ENCODE measurements at places on chromosomes 12 and 14.

- DNase-seq = no peak
Observed at GRCh38 chr14:23285530-23286019, 357 bp downstream of the HOMEZ start.

DNA sequence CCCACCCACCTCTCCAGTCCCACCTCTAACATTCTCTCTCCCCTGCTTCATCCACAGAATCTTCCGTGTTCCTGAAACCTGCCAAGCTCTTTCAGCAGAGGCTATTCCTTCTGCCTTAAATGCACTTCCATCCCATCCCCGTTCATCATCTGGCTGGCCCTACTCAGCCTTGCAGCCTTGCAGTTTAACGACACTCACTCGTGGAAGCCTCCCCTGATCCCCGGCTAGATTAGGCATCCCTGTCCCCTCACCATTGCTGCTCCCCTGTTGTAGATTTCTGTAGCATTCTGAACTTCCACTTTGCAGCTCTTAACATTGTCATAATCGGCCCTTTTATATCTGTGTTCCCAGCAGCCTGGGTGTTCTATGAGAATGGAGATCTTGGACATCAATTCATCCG lies 280.5 kb upstream of the NOS1 start:
- DNase-seq = no peak

DNA sequence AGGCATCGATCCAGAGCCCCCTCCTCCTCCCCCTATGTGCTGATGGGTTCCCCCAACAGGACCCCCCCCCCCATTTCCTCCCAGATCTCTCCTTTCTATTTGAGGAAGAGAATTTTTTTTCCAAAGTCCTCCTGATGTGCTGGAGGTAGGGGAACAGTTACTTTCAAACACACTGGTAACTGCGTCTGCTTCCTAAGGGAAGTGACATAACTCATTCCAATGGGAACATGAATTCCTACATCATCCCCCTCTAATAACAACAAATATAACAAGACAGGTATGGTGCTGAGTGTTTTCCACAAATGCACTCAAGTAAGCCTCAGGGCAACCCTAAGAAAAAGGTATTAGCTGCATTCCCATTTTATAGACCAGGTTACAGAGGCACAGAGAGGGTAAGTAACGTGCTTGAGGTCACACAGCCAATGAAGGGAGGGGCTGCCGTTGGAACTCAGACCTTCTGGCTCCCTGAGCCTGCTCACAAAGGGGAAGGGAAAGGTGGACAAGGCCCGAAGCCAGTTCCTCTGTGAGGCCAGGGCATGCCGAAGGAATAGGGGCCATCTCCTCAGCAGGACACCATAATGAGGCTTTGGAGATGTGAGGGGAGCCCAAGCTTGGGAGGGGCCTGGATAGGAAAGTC lies 121.1 kb upstream of the NCOR2 start:
- DNase-seq = no peak

GRCh38 chr14:104510216-104510615 lies 69.3 kb upstream of the C14orf180 start:
- no peak for DNase-seq

- no peak for DNase-seq
Observed at GRCh38 chr14:81437244-81437643, 37.1 kb upstream of the STON2 start.

- no peak for DNase-seq
Observed at GRCh38 chr12:10718279-10718821, 4.8 kb downstream of the YBX3 start.

GRCh38 chr14:96263347-96264199 lies 7.6 kb downstream of the BDKRB1 start:
- no peak for DNase-seq

- DNase-seq = no peak
Observed at GRCh38 chr12:54000116-54001114, at the start of gene HOXC9. Gene HOXC9 (plus strand): TSS chr12:54000161. CDS start chr12:54000189, 28 bp downstream.

DNA sequence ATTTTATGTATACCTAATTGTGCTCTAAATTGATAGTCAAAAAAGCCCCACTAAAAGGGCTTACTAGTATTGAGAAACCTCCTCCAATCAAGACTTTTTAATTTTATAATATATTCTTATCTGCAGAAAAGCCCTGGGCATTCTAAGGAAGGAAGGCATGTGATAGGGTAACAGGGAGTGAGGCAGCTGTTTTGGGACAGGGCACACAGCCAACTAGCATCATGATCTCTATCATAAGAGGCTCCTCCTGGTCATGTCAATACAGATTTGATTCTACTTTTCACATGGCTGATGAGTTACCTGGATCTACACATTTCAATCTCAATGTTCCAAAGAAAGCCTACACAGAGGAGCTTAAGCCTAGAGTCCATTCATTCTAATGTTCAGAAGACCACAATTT lies 9.1 kb downstream of the ADAM20 start:
- DNase-seq = no peak

GRCh38 chr12:130876758-130877157 lies 4.9 kb downstream of the RAN start:
- DNase-seq = no peak

DNA sequence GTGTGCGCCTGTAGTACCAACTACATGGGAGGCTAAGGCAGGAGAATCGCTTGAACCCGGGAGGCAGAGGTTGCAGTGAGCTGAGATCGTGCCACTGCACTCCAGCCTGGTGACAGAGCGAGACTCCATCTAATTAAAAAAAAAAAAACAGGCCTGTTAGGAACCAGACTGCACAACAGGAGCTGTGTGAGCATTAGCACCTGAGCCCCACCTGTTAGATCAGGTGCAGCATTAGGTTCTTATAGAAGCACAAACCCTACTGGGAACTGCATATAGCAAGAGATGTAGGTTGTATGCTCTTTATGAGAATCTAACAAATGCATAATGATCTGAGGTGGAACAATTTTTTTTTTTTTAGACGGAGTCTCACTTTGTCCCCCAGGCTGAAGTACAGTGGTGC lies 8.6 kb downstream of the ATXN2 start:
- no peak for DNase-seq

DNA sequence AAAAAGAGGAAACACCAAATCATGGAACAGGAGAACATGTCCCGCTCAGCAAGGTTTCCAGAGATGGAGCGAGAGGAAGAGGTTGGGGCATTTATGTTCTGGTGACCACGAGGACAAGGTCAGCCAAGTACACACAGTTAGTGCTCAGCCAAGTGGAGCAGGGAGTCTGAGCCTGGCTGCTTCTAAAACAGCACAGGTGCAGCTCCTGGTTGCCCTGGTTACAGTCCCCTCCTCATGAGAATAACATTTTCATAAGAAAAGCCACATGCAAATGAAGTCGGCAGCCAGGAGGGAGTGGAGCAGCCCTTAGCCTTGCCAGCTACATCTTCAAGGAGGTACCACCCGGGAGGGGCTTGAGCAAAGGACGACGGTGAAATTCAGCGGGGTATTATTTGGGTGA lies 81.8 kb downstream of the NOS1 start:
- no peak for DNase-seq

DNA sequence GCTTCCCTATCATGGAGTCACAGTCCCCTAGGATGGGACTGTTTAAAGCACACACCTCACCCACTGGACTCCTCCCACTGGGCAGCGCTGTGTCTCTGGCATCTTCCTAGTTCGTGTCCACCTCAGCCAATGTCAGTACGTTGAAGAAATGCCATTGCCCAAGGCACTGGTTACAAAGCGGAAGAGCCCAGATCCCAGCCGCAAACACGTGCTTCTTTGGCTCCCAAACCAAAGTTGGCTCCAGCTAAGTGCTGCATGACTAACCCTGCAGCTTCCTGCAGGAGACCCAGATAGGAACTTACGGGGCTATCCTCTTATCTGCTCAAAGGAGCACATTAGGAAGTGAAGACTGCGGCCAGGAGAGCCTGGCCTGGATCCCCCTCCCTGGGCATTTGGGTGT lies 9.3 kb downstream of the SYNE3 start:
- DNase-seq = no peak

GRCh38 chr12:130552483-130552996 lies 163.6 kb downstream of the RIMBP2 start:
- DNase-seq = no peak

GRCh38 chr12:123151457-123152454 lies 866 bp upstream of the PITPNM2 start:
- no peak for DNase-seq

- no peak for DNase-seq
Observed at GRCh38 chr14:105201925-105202513, 20.9 kb upstream of the NUDT14 start.

GRCh38 chr12:4526923-4527546 lies 11.7 kb upstream of the RAD51AP1 start:
- DNase-seq = no peak

- no peak for DNase-seq
Observed at GRCh38 chr12:108559007-108559655, 1.8 kb downstream of the SART3 start.

DNA sequence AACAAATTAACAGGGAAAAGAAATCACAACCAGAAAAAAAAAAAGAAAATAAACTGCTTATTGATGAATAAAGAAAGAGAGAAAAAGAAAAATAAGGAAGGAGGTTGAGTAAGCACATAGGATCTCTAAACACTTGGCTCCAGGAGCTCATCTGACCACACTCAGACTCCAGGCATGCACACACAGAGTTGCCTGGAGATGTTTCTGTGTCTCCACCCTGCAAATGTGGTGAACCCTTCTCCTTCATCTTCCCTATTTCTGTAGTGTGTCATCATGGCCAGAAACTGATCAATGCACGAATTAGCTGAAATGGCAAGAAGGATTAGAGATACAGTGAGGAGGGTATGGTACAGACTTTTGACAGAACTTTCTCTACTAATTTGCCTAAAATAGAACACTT lies 20.2 kb downstream of the OR4N2 start:
- no peak for DNase-seq

DNA sequence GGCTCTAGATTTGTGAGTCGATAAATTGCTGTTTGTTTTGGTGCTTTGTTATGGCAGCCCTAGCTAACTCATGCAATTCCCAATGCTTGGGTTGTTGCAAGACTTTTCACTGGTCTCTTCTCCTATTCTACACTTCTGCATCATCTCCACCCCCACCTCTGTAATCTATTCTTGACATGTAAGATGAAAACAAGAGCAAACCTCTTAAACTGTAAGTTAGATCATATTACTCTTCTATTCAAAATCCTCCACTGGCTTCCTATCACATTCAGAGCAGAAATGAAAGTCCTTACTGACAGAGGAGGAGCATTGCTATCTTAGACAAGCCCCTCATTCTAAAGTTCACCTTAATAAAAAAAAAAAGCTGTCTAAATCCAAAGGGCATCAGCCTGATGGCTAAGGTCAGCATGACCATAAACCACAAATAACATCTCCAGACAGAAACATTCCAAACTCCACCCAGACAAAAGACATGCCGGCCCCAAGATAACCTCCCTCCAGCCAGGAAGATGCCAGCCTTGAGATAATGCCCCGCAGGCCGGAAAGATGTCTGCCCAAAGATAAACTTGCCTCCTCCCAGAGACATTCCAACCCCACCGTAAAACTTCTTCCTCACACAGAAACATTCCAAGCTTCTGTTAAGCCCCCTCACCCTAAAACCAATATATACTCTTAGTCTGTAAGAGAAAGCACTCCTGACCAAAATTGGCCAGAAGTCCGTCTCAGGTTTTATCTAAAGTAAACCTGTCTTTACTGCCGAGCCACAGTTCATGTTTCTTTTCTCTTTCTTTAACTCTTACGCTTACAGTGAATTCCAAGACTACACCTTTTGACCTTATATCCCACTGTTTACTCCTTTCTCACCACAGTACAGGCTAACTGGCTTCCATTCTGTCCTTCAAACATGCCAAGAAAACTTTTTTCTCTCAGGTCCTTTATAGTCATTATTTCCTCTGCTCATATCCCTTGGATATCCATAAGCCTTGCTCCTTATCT lies 308.9 kb downstream of the KCNH5 start:
- no peak for DNase-seq
